T1000 (cell line): ENCODE measurements at places on chromosomes 2 and 18.

DNA sequence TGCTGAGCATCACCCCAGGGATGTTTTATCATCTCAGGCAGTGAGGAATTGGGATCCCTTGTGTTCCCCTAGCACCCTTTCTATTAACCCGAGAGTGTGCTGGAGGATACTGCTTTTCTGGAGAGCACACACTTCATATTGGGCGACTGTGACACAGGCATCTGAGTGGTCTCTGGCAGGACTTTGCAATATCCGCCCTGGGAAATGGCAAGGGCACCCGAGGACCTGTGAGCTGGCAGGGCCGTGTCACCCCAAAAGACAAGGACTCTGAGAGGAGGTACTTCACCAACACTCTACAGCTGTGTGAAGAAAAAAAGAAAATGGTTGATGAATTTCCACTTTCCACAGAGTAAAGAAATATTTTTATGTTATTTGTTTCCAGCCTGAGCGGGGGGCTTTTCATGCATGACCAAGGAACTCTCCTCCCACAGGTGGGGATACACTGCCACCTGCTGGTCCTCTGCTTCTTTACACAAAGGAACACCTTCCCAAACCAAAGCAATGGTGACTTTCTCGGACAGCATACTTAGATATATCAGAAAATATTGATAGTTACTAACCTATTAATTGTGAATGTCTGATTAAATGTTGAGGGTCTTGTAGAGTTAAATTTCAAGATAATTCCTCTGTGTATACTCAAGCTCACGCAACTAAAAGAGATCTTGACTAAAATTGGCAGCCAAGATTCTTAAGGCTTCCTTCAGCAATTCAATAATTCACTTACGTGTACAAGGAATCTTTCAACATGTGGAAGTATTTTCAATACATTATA lies 45.9 kb upstream of the REG3G start:
- peak; percentile 46 for DNase-seq

GRCh38 chr2:222410534-222410933 lies 13.8 kb upstream of the SGPP2 start:
- no peak for DNase-seq

- no peak for DNase-seq
These were observed 38.9 kb upstream of the FHL2 start for GRCh38 chr2:105437708-105438103.

- no peak for DNase-seq
These were observed 63.0 kb upstream of the UXS1 start for GRCh38 chr2:106257135-106257534.

DNA sequence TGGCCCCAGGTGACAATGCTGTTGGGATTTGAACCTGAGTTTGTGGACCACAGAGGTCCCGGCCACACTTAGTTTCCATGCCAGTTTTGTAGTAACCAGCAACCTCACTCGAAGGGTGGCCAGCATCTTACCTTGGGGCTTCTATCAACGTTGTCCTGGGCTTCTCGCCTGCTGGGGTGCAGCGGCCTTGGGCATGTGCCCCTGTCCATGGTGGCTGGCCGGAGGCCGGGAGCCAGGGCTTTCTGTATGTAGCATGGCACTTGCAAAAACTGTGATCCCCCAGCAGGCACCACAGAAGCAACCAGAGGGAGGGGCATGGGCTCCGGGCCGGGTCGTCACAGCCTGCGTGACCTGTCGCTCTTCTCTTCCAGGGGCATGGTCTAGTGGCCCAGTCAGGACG lies 51.7 kb downstream of the ODC1 start:
- no peak for DNase-seq
